Fibroblast of gingiva (primary cell): ENCODE measurements at places on chromosomes 11 and 22.

DNA sequence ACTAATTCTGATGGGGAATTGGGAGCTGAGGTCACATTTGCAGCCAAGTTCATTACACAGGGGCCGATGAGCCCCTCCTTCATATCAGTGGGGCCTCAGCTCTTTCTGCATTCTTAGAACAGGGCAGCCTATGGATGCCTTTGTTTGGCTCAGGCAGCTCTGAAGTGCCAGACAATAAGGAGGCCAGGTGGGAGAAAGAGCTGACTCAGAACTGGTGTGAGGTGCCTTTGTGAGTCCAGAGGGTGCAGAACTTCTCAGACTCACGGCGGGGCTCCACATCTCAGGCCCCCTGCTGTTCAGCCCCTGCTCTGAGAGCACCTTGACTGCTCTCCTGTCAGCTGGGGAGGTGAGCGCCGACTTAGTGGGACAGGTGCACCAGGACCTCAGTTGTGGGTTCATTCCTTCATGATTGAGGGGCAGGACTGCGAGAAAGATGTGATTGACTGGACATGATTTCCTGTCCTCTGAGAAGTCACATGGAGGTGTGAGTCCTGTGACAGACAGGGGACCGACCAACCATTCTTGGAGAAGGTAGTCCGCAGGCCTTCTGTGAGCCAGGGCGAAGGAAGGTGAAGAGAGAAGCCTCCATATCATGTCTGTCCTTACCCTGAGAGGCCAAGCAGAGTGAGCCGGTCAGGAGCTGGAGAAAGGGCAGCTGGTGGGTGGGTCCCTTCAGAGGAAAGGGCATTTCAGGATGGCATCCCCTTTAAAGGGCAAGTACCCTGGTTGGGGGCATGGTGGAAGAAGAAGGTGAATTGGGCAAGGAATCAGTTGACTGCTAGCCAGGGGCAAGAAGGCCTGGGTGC, 245.0 kb upstream of the TBCEL start:
- no peak for DNase-seq

- DNase-seq = no peak
Observed at GRCh38 chr22:40216041-40216756, 38.5 kb downstream of the TNRC6B start.

DNA sequence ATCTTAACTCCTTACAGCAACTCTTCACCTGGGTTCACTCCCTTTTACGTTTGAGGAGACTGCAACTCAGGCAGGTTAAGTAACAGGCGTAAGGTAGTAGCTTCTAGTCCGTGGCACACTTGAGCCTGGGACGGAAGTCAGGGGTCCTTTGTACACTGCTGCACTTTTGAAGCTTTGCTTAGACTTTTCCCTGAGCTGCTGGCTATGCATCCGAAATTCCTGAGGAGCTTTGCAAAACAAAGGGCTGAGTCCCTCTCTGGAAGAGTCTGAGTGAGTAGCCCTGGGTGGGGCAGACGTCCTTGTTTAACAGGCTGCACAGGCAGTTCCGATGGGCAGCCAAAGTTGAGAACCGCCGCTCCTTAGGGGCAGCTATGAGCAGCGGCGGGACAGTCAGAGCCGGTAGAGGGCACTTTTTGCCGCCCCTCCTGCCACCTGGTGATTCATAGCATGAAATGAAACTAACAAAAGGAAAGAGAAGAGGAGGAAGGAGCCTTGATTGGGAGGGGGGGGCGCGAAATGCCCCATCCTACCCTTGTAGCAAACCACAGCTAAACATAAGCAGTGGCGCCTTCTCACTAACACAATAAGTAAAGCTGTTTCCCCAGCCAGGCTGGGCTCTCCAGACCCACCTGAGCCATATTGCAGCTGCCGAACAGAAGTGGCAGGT, 1.4 kb downstream of the TMEM109 start:
- DNase-seq = peak; percentile 52

DNA sequence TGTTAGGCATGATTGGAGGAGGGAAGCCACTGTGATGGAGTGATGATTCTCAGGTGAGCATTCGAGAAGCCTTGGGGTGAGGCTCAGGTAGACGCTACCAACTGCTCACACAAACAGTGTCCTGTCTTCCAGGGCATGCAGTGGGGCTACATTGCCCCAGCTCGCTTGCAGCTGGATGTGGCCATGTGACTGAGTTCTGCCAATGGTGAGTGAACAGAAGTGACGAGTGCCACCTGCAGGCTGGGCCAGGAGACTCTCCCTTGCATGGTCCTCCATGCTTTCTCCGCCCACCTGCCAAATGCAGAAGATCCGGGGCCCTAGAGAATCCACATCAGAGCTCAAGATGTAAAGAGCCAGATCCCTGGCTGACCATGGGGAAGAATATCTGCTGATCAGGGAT, 195.9 kb downstream of the BCR start:
- DNase-seq = no peak

DNA sequence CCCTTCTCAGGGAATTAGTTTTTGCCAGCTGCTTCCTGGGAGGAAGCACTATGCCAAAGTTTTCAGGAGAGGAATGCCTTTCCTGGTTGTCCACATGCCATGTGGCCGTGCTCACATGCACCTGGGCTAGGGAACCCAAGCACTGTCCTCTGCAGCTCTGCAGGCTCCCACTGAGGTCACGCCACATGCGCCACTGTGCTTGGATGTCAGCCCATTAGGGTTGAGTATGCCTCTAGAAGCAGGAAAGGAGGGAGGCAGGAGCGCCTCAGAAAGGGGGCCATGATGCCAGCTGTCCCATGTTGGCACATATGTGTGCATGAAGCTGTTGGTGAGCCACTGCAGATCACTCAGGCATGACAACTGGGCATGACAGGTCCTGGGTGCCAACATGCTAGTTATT, 81.6 kb upstream of the SUSD2 start:
- no peak for DNase-seq

DNA sequence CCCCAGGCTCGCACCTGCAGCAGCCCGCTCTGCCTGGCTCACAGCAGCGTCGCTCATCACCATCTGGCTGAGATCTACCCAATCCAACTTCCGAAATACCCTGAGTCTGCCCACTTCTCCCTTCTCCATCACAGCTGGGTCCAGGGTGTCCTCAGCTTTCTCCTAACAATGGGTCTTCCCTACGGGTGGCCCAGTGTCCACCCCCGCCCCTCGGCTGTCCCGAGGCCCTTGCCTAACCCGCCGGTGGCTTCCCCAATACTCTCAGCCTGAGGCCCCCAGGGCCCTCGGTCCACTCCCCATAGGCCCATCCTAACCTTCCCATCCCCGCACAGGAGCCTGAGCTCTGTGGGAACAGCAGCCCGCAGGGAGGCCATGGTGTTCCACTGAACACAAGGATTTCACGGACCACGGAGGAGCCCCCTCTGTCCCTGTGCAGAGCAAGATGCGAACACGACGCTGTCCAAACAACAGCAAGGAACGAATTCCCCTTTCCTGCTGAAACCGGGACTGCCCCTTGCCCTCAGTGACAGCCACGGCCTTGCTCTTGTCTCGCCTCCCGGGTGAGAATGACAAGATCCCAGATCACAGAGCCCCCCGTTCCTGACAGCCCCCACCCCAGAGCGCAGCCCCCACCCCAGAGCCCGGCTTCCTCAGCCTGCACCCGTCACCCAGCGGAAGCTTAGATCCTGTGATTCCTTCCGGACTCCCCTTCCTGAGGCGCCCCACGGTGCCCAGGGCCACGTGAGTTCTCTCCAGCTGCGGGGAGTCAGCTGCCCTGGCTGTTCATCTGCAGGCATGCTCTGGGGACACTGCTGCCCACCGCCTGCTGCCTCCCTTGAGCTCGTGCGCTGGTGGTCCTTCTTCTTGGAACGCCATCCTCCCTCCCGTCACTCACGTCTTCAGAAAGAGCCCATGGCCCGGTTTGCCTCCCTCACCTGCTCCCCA, 48.8 kb upstream of the CARS1 start:
- DNase-seq = no peak

- no peak for DNase-seq
Observed at GRCh38 chr11:45087900-45088160, 58.6 kb upstream of the PRDM11 start.

- no peak for DNase-seq
Observed at GRCh38 chr22:30541961-30542810, 4.4 kb downstream of the SEC14L6 start.

GRCh38 chr22:31082606-31083376, 1.7 kb downstream of the SMTN start:
- peak; percentile 67 for DNase-seq

DNA sequence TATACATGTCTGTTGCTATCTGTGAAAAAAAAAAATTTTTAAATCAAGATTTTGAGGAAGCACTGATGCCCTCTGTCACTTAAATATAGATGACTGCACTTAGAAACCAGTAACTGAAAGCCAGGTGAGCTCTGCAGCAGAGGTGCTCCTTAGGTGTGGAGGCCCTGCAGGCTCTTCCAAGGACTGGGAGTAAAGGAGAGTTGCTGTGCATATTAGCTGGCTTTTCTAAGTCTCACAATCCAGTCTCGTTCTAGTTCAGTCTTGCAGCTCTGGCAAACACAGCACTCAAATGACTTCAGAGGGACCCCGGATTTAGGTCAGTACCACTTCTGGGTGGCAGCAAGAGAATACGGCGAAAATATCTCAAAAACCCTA, 61.0 kb downstream of the LARGE2 start:
- no peak for DNase-seq

DNA sequence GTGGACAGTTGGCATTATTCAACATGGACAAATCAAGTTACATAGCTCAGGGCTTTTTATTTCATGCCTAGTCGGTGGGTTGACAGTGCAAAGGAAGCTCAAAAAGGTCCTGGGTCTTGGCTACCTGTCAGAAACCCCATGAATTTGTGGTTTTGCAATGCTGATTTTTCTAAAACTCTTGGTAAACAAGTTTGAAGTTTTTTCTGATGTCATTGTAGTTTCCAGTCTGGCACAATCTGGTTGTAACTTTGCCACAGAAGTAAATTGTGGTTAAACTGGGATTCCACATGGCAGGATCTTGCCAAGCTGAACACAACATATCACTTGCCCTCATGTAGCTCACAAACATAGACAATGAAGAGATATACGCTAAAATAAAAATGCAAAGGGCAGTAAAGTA, 100.8 kb downstream of the EHF start:
- peak; percentile 72 for DNase-seq

DNA sequence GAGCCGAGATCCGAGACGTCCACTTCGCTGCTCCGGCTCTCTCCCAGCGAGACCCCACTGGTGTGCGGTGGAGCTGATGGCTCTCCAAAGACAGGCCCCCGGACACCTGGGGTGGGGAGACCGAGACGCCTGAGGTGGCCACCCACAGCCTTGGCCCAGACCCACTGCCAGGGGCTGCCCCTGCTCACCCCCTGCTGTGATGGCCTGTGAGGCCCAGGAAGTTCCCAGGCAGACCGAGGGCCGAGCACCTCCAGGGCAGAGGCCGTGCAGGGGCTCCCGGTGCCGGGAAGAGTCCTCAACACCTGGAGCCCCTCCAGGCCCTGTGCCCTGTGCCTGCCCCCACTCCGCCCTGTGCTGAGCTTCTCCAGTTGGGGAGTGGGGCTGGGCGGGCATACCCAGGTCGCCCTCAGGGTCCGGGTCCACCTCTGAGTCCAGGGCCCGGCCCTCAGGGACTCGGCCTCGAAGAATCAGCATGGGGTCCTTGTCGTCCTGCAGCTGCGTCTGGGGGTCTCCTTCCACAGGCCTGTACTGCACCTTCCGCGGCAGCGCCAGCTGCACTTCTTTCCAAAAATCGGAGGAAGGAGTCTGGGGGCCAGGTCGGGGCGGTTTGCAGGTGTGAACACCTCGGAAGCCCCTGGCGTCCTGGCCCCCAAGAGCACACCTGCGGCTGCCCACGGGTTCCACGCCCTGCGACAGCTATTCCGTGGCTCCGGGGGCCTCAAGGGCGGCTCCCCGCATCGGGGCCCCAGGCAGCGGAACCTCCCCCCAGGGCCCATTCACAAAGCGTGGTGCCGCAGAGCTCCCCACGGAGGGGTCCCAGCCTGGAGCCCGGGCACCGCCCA, 8.6 kb downstream of the SIGIRR start:
- no peak for DNase-seq

DNA sequence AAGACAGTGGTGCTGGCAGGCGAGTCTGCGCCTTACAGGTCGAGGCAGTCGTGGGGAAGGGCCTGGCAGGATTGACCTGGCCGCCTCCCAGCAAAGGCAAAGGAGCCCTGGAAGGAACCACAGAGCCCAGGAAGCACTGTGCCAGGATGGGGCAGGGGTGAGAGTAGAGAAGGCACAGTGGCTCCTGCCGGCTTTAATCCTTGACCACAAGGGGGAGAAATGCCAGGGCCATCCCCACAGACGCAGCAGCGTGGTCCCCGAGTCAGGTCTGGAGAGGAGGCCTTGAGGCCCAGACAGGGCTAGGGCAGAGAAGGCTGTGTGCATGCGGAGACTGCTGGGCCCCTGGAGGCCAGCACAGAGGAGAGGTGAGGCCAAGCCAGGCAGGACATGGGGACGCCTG, 9.9 kb upstream of the NDUFS8 start:
- no peak for DNase-seq

DNA sequence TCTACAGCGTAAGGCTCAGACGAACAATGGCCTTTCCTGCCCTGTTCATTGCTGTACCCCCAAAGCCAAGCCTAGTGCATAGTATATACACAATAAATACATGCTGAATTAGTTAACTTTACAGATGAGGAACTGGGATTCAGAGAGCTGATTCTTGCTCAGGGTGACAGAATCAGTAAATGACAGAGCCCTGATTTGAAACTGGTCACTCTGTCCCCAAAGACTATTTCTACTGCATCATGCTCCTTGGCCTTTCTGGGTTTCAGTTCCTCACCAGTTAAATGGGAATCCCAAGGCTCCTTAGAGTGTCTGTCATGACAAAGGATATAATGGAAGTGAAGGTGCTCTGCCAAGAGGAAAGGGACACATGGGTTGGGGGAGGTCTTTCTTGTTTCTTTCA, 50.5 kb upstream of the TSKU start:
- no peak for DNase-seq

DNA sequence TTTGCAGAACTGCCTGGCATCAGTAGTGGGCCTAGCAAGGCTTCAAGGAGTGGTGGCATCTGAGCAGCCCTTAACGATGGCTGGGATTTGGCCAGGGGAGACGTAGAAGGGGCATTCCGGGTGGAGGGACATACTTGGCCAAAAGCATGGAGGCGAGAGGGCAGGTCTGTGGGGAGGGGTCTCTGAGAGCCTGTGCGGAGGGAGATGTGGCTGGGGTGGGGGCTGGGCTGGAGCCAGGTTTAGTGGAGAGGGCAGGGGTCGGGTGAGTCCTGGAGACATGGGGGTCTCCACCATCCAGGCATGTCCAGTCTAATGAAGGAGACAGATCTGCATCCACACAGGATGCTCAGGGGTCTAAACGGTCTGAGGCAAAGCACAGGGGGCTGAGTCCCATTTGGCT, 34.4 kb upstream of the WNT11 start:
- no peak for DNase-seq

DNA sequence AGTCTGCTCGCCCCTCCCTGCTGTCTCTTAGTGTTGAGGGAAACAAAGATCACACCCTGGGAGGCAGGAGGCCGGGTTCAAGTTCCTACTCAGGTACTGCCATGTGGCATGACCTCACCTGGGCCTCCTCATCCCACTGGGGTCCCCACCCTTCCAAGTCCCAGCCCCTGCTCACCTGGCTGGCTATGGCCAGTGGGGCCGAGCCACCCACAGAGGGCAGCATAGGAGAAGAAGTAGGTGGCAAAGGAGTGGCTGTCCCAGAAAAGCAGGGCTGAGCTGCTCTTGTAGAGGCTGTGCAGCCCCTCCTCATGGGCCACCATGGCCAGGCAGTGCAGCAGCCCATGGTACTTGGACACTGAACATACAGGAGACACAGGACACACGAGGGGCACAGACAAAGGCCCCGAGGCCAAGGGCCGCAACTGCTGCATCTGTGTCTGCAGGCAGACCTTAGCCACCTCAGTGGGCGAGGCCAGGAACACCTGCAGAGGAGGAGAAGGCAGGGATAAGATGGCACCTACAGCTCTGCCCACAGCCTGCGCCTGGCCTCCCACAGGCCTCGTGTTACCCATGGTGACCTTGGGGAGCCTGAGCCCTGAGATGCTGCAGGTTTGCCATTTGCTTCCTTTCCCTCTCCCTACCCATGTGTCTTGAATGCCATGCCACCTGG, 50.6 kb upstream of the MPEG1 start:
- DNase-seq = no peak
